ENCODE measurements at places on chromosomes 1 and 21.

DNA sequence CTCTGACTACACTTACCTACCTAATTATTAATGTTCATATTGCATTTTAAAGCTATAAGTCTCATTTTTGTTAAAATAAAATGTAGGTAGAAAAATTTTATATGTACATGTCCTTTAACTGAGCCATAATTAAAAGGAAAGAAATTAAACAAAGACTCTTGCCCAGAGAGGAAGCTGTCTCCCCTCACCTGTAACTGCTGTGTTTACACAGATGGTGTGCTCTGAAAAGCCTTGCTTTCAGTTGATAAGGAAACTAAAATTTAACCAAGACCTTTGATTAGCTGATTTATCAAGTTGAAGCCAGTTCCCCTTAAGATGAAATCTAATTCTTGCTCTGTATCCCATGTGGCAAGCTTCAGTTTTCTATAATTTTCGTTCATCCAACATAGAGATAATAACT is 213.5 kb downstream of the LYPLAL1 start:
- no peak for DNase-seq

- DNase-seq: no peak
These were observed 11.6 kb downstream of the LMNA start for GRCh38 chr1:156126043-156126629.

DNA sequence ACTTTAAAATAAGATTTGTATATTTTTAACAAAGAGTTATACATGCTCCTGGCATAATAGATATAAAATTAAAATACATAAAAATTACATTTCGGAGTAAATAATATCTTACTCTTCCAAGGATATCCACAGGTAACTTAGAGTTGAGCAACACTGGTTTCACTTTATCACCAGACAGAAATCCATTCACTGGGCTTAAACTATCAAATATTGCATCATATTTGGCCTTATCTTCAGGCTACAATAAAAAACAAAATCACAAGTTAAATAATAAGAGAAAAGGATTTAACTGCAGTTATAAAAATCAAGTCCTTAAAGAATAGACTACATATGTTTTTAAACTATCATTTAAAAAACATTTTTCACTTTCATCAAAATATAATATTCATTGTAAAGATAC is 55.5 kb downstream of the EPS15 start:
- DNase-seq: no peak

DNA sequence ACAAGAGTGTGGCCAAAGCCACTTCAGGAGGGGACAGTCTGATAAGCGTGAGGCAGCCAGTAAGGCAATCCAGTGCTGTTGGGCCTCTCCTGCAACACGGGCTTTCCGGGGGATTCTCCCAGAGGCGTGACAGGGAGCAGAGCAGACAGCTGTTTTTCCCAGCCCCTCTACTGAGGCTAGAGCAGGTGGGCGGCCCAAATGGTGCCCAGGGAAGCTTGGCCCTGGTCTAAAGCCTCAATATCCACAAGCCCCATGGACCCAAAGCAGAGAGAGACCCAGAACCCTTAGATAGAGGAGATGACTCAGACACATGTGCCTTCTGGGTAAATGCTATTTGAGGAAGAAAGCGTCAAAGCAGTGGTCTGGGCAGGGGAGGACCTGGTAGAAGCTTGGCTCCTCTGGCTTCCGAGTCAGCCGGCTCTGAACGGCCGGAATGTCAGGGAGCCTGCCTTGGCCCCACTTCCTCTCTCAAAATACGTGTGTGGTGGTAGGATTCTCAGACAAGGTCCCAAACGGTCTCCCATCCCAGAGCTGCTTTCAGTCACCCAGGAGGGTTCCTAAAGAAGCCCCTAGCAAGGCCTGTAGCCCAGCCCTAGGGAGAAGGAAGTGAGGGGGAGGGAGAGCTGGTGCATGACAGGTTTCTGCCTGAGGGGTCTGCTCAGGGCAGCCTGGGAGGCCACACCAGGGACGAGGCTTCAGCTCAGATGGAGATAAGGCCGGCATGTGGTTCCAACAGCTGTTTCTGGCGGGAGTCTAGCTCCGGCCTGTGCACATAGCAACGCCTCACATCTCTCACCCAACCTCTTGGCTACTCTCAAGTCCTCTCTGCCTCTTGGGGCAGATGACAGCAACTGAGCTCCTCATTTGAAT is 28.8 kb downstream of the PIK3C2B start:
- no peak for DNase-seq

DNA sequence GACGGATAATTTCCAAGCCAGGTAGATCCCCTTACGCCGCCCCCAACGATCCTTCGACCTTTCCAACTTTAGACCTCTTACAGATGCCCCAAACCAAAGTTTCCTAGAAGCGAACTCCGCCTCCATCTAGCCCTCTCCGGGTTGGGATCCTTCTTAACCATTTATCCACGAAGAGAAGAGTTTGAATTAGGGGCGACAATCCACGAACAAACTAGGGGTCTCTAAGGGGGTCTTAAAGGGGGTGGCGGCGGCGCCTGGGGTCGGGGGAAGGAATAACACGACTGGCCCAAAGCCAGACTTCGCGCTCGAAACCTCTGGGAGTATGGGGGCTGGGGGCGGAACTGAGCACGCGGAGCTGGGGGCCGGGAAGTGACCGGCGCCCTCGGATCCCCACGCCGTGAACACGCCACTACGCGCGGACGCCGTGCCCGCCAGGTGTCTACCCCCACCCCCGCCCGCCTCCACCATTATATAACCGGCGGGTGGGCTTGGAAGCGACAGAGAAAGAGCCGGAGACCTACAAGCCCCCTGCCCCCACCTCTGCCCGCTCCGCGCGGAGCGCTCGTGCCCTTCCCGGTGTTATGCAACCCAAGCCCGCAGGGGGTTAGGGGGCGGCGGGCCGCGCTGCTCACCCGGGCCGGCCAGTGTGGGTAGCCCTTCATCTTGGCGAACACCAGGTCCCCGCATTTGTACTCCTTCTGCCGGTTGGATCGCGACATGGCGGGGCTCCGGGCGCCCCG is 594 bp downstream of the HDGF start:
- no peak for DNase-seq

- no peak for DNase-seq
These were observed 79.4 kb downstream of the CAPZB start for GRCh38 chr1:19405761-19406487.

GRCh38 chr1:169779970-169780369 is 14.7 kb downstream of the METTL18 start:
- no peak for DNase-seq

DNA sequence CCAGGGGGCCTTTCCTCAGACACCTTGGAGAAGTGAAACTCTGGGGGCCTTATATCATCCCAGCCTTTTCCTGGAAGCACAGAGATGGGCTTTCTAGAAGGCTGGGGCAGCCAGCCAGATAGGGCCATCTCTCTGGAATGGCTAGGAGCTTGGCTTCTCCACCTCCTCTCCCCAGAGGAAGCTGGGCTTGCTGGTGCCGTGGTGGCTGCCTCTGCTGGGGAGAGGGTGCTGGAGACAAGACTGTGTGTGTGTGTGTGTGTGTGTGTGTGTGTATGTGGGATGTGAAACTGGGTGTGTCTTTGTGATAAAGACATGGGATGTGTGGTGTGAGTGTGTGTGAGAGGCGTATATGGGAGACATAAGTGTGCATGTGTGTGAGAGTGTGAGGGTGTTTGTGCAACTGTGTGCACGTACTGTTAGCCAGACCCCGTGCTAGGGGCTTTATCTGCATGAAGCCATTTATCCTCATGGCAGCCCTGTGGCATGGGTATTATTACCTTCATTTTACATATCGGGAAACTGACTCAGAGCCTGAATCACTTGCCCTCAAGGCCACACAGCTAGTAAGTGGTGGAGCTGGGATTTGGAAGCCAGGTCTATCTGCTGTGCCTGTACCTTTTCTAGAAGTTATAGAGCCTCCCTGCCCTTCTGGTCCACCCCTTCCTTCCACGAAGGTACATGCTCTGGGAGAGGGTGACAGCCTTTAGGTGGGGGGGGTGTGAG is 44.2 kb downstream of the PTPRU start:
- DNase-seq: no peak

GRCh38 chr1:4494558-4494957 is 159.9 kb upstream of the AJAP1 start:
- DNase-seq: no peak

- DNase-seq: no peak
These were observed 53.2 kb downstream of the LACTBL1 start for GRCh38 chr1:22919341-22920025.

DNA sequence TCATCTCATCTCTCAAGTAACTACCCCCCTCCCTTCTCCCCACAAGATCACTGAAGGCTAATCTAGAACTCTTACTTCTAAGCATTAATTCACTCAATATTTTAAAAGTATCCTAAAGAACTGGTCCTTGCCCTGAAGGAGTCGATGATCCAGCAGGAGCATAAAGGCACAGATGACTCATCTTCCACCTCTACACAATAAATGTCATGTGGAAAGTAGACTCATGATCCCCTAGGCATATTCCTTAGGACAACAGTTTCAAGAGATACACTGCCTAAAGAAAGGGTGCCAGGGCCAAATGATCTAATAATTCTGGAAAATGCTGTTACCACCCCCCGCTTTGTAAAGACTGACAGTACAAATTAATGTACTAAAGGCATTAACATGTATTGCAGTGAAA is 85.8 kb upstream of the DIRAS3 start:
- no peak for DNase-seq

DNA sequence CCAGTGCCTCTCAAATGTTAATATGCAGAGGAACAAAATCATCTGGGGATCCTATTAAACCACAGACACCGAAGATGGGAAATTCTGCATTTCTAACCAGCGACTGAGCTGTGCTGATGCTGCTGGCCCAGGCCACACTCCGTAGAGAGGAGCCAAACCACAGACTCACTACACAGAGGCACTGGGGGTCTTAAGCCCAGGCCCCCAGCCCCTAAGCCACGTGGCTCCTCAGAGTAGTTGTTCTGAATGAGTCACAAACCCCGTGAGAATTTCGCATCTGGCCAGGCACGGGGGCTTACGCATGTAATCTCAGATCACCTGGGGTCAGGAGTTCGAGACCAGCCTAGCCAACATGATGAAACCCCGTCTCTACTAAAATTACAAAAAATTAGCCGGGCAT is 2.8 kb upstream of the CELA2A start:
- no peak for DNase-seq

- no peak for DNase-seq
These were observed 7.4 kb downstream of the PEX10 start for GRCh38 chr1:2404890-2405511.

DNA sequence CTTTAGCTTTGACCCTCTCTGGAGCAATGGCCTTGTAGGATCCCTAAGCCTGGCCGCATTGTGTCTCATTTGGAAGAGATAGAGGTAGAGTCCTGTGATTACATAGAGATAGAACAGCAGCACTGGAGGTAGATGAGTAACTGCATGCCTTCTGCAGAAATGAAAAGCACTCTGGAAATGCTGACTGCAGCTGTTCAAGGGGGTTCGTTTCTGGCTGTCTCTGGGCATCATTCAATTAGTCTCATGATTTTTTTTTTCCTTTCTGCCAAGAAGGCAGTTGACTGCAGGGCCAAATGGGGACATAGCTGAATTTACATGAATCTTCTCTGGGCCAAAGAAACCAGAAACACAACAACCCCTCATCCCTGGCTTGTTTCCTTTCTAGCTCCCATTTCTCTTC is 28.1 kb upstream of the SNX27 start:
- DNase-seq: no peak

- DNase-seq: no peak
These were observed 17.2 kb upstream of the C1QA start for GRCh38 chr1:22619252-22619651.

DNA sequence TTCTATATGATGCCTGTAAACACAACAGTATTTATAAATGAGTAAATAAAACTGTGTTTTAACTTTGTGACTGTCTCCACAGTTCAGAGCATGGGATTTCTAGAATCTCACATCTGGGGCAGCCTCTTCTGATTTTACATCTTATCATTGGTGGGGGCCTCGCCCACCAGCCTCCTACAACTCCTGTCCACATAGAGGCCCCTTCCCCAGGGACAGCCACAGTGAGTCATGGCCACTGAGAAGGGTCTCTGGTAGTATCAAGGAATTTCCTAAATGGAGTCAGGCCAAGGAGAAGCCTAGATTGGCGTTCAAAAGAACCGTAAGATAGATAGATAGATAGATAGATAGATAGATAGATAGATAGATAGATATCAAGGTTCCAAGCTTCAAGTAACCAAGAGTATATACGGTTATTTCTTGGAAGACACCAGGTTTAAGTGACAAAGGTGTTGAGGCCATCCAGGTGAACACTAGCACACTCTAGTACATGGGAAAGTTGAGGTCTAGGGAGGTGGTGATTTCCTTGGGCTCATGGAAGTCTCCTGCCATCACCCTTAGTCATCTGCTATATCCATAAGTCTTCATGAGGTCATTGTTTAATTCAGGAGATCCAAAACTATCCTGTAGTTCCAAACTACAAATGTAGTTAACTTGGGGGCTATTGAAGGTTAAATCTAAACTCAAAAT is 121.6 kb downstream of the SYT2 start:
- DNase-seq: no peak

DNA sequence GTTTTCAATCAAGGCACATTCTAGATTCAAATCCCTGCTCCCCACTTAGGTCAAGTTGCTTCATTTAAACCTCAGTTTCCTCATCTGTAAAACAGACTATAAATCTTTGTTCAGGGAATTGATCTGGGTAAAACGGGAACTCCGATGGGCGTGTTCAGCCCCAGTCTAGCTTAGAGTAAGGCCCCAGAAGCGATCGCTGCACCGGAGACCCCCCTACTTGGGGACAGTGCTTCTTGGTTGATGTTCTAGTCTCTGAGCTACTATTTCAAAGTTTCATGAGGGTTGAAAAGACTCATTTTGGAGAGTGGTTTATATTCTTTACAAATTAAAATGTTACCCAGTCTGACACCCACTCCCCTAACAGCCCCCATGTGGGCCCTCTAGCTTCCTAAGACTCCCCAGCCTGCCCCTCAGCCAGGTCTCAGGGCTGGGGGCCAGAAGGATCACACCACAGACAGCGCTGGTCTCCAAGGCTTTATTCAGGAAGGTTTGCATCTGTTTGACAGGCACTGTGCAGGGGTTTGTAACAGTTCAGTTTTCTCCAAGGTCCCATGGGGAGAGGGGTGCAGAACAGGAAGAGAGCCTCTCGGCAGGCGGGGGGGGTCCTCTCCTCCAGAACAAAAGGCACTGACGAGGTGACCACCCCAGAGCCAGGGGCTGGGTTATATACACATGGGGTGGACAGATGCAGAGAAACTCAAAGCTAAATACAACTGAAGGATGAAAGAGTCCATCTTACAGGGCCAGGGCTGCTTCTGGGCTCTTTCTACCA is 82.9 kb downstream of the STUM start:
- no peak for DNase-seq

GRCh38 chr1:185112356-185112755 is 44.4 kb downstream of the TRMT1L start:
- DNase-seq: no peak

- DNase-seq: no peak
These were observed 145.2 kb upstream of the ZNF648 start for GRCh38 chr1:182206626-182207239.

- no peak for DNase-seq
These were observed 166.1 kb downstream of the RERE start for GRCh38 chr1:8651236-8651890.

GRCh38 chr21:42039470-42039901 is 29.3 kb upstream of the ZBTB21 start:
- DNase-seq: no peak

DNA sequence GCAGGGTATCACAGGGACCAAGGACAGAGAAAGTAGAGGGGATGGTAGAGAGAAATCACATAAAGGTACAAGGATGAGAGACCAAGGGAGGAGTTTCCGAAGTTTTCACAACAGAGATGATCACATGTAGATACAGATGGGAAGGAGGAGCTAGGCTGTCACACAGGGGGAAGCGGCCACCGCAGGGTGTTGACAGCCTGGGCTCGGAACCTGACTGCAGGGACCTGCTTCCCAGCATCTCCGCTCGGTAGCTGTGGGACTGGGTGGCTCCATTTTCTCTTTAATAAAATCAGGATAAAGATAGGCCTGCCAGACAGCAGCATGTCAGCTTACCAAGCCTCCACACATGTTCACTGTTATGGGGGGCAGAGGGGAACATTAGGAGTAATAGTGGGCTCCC is 32.3 kb downstream of the CDCA8 start:
- no peak for DNase-seq

Data from activated CD8-positive, alpha-beta memory T cell treated with anti-CD3 and anti-CD28 coated beads for 4 hours (primary cell).